ENCODE measurements at places on chromosomes 7 and 10. TPM values are rescaled to one million over a fixed set of nuclear protein-coding genes. Genes with fewer than 3 reads are reported as not detected.

The SEMA3D gene
- total RNA-seq, result not detected

The C10orf105 gene
- total RNA-seq, result 0.17 TPM

GRCh38 chr10:15814565-15814964 lies 45.7 kb downstream of the MINDY3 start:
- no peaks in the 10 kb centered on the region for H3K27me3 ChIP-seq
- no peak overlapping the region for H3K4me3 ChIP-seq
- peaks cover 25% of the 10 kb centered on the region for H3K36me3 ChIP-seq
- DNase-seq, result no peak
- H3K4me1 ChIP-seq, result peaks cover 2% of the 10 kb centered on the region
- H3K27ac ChIP-seq, result no peak overlapping the region

GRCh38 chr7:115748123-115748738 lies 282.3 kb downstream of the TFEC start:
- no peaks in the 10 kb centered on the region for H3K27me3 ChIP-seq
- no peak for DNase-seq
- no peak overlapping the region for H3K27ac ChIP-seq
- no peaks in the 10 kb centered on the region for H3K36me3 ChIP-seq
- H3K4me1 ChIP-seq, result no peaks in the 10 kb centered on the region
